ENCODE measurements at places on chromosomes 5 and 9. TPM values are rescaled to one million over a fixed set of nuclear protein-coding genes. Genes with fewer than 3 reads are reported as not detected.
A peak's percentile ranks its signal among the peaks of the same experiment; 100 is the strongest.

GRCh38 chr9:11618241-11618805, 1005.5 kb upstream of the PTPRD start:
- no peak for DNase-seq

GRCh38 chr5:124059200-124059599, 547.2 kb downstream of the CSNK1G3 start:
- DNase-seq = no peak

Gene EQTN
- not detected for total RNA-seq

DNA sequence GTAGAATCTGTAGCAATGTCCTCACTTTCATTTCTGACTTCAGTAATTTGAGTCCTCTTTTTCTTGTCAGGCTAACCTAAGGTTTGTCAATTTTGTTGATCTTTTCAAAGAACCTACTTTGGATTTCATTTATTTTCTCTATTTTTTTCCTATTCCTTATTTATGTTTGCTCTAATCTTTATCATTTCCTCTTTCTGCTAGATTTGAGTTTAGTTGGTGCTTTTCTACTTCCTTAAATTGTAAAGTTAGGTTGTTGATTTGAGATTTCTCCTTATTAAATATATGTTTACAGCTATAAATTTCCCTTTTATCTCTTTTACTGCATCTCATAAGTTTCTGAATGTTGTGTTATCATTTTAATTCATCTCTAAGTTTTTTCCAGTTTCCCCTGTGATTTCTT, 75.1 kb upstream of the FAM120A start:
- no peak for DNase-seq

GRCh38 chr5:56698463-56699381, 116.6 kb upstream of the MAP3K1 start:
- DNase-seq = no peak

- DNase-seq = no peak
Measured at GRCh38 chr5:147551677-147552076, 41.8 kb upstream of the DPYSL3 start.

Gene TSTD2
- total RNA-seq = 29.5 TPM

Gene DBH
- not detected for total RNA-seq

GRCh38 chr5:160930406-160930805, 78.4 kb upstream of the ATP10B start:
- no peak for DNase-seq

DNA sequence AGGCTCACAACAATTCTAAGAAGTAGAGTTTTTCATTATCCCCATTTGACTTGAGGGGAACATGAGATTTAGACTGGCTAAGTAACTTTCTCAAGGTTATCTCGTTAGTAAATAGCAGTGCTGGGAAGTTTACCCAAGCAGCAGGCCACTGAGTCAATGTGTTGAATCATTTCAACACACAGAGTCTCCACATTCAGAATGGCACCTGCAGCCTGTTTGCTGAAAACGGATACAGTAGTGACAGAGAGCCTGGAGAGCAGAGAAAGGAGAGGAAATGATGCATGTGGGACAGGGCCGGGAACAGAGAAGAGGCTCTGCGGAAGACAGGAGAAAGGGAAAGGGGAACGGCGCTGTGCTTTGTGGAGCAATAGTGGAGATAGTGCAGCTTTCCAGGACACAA, 33.5 kb upstream of the ZSWIM6 start:
- DNase-seq = no peak

DNA sequence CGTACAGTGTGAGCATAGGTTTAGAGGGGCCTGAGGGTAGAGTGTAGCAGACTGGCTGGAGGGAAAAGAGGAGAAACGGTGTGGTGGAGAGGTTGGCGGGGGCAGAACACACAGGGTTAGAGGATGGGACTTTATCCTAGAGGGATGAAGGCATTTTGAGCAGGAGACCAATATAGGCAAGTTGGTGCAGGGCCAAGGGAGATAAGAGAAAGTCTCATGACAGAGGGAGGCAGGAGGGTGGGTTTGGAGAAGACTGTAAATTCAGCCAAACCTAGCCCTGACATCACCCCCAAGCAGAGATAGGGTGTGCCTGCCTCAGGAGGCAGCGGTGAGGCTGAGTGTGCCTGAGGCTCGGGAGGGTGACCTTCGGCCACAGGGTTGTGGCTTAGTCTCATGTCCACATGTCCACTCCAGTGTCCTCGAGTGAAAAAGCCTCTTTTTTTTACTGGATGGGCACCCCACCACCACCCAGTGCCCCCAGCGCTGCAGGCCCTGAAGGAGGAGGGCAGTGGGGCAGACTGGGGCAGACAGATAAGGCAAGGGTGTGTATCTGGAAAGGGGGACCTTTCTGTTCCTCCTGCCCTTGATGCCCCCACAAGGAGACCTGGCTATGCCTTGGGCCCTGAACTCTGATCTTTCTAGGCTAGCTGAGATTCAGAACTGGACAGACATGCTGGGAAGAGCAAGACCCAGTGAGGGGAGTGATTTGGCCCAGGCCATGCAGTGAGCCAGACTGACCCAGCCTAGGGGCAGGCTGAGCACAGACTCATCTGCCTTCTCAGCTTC, 108.7 kb downstream of the RGS3 start:
- peak; percentile 56 for DNase-seq

Gene SLC22A4
- 2.1 TPM for total RNA-seq

DNA sequence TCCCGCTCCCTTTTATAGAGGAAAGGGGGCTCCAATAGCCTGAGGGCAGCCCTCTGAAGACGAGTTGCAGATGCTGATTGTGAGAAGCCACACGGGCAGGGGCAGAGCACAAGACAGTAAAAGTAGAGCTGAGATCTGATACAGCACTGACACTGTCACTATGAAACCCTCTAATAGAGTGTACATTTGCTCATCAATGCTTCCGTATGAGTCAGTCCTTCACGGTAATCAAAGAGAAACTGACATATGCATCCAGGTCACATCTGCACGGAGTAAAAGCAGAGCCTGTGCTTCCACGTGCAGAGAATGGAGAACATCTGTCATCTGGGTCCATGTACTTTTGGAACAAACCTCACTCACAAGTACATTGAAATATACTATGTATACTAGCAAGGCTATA, 60.6 kb upstream of the TMEM215 start:
- no peak for DNase-seq

Gene PCDHB6
- 0.51 TPM for total RNA-seq

GRCh38 chr5:1098986-1099597, 12.8 kb downstream of the SLC12A7 start:
- DNase-seq = no peak

Gene LURAP1L
- 2.8 TPM for total RNA-seq

- DNase-seq = no peak
Measured at GRCh38 chr5:104569621-104570020, 1007.0 kb upstream of the NUDT12 start.

Gene DND1
- 0.58 TPM for total RNA-seq

GRCh38 chr5:180197016-180197702, 11.9 kb downstream of the RASGEF1C start:
- no peak for DNase-seq

DNA sequence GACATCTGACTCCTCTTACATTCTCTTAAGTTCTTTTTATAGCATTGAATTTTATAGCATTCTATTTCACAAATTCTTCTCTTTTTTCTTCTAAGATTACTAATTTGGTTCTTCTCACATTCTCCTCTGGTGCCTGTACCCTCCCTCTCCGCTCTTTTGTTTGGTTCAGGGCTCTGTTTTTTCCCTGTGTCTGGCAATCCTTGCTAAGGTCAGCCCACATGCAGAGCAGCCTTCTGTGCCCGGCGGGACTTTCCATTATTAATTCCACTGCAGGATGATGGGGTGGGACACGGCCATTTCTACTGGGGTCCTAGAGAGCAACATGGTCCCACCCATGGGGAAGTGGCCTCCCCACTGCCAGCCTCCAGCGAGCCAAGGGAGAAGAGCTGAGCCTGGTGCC, 9.8 kb upstream of the TRAF2 start:
- peak; percentile 2 for DNase-seq

- no peak for DNase-seq
Measured at GRCh38 chr9:28841775-28842174, 1268.5 kb upstream of the C9orf72 start.

DNA sequence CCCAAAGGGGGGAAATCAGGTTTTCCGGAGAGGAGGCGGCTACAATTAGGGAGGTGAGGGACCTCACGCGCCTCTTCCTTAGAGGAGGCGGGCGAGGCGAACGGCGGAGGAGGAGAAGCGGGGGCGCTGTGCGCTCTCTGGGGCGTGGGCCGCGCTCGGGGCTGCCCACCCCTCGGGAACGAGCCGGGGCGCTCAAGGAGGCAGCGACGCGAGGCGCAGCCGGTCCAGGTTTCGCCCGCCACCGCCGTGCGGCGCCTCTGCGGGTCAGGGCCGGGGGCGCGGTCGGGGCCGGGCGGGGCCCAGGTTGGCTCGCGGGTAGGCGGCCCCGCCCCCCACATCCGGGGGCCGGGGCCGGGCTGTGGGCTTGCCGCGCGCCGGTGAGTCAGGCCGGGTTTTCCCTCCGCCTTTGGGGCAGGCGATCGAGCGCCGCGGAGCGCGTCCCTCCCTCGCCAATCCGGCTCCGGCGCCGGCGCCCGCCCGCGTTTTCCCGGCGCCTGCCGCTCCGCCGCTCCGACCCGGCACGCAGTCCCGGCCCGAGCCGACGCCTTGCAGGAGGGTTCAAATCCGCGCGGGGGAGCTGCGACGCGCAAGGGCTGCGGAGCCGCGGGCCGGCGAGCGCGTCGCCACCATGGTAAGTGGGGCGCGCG, at the start of gene N4BP3:
Gene N4BP3 (plus strand): TSS at position 392 of the 647 bp plus-strand sequence. CDS start 6,052 bp downstream, outside the sequence.
- DNase-seq = no peak

Gene FGF1
- 39.2 TPM for total RNA-seq

Gene SLC6A3
- total RNA-seq = not detected

DNA sequence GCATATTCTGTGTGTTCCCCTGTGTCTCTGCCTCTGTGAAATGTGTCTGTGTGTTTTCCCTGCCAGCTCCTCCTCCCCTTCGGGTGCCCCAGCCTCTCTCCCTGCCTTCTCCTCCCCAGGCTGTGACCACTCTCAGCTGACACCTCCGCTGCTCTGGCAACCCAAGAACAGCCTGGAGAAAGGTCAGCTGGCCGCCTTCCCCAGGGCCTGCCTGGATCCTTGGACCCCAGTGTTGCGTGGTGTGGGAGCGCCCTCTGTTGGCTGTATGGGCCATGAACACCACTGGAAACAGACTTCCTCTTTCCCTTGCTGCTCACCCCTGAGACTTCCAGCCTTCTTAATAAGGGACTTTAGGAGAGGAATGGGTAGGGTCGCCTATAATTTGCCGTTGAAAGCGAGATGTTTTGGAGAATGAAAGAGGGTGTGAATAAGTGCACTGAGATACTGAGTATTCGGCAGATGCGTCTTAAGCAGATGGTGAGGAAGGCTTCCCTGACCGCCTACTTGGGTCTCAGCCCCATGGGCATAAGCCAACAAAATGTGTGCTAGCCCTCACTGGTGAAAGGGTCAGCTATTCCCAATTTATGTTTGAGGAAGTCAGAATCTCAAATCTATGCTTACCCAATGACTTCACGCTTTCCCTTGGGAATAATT, 114.9 kb upstream of the TRIM32 start:
- DNase-seq = peak; percentile 97

Gene CCDC192
- not detected for total RNA-seq

DNA sequence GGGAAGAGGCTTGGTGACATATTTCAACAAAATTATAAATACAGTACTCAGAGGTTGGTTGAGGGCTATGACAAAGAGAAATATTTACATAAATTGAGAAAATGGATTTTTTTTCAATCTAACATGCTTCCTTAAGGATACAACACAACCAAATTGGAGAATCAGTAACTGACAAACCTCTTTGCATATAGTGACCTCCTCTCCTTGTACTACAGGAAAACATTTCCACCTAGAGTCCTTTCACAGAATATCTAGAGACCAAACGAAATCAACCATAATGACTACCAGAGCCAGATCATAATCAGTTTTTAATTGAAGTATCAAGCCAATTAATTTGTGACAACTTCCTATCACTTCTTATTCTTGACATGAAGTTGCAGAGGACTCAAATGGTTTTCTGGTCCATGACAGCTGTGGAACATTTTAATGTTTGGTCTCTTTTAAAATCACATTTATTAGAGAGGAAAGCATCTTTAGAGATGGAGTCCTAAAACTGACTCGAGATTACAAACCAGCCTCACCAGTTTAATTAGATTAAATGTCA, 1636.5 kb upstream of the C9orf72 start:
- no peak for DNase-seq

DNA sequence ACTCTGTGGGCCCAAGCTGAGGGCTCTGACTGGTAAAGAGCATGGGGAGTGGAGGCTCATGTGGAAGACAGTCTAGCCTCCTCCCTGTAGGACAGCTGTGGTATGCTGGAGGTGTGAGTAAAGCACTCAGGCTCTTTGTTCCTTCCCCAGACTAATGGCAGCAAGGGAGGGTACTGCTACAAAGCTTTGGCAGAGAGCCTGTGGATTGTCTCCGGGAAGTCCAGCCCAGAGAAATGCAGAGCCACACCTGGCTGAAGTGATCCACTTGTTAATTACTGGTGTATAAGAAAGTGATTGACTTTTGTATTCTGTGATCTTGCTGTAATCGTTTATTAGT, 161.7 kb downstream of the OXCT1 start:
- no peak for DNase-seq
